ENCODE measurements at places on chromosomes 13 and 19. TPM values are rescaled to one million over a fixed set of nuclear protein-coding genes. Genes with fewer than 3 reads are reported as not detected.

DNA sequence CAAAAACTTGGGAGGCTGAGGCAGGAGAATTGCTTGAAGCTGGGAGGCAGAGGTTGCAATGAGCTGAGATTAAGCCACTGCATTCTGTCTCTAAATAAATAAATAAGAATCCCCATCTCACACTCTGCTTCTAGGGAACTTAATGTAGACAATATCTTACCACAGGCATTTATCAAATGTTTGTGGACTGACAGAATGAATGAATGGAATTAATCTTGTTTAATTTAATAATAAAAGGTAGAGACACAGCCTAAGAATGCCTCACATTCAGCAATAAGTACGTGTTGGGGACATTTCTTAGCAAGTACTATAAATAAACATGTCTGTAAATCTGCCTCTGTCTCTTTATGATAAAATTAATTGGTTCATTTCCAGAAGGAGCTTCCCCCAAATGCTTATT, 36.2 kb upstream of the RBM26 start:
- DNase-seq, result no peak

GRCh38 chr19:30349131-30349730, 23.0 kb upstream of the ZNF536 start:
- no peak for DNase-seq

DNA sequence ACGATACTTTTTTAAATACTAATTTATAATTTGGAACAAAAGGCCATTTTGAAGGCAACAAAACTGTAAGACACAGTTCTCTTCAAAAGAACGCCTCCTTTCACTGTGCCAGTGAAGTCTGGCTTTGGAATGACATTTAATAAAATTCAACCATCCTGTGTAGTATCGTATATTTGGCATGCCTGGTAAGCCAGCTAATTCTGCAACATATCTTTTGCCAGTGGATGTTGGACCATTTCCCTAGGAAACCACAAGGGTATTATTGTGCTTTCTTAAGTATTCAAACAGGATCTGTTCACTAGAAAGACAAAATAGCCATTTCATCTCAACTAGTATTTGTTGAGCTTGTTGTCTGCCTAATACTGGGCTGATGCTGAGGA, 111.6 kb downstream of the RGCC start:
- DNase-seq, result no peak

DNA sequence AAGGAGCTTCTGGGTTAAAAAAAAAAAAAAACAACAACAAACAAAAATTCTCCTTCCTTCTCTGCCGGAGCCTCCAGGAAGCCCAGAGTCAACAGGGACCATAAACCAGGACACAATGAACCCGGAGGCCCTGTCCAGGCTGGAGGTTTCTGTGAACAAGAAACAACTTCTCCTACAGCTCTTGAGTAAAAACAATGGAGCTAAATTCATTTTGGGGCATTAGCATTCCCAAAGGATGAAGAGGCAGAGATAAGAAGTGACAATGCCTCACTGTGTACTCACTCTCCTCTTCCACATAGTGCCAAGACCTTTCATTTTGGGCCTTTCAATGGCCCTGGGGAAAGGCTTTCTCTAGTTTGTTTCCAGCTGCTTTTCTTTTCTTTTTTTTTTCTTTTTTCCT, 9.0 kb downstream of the RHPN2 start:
- no peak for DNase-seq

PEG3 gene
- not detected for total RNA-seq

- no peak for DNase-seq
Observed at GRCh38 chr19:35756377-35757230, at the start of gene HSPB6. Gene HSPB6, minus strand, starts transcription at chr19:35757029. Its CDS starts 21 bp downstream, at chr19:35757008.

GNA15 gene
- 3.0 TPM for total RNA-seq

DNA sequence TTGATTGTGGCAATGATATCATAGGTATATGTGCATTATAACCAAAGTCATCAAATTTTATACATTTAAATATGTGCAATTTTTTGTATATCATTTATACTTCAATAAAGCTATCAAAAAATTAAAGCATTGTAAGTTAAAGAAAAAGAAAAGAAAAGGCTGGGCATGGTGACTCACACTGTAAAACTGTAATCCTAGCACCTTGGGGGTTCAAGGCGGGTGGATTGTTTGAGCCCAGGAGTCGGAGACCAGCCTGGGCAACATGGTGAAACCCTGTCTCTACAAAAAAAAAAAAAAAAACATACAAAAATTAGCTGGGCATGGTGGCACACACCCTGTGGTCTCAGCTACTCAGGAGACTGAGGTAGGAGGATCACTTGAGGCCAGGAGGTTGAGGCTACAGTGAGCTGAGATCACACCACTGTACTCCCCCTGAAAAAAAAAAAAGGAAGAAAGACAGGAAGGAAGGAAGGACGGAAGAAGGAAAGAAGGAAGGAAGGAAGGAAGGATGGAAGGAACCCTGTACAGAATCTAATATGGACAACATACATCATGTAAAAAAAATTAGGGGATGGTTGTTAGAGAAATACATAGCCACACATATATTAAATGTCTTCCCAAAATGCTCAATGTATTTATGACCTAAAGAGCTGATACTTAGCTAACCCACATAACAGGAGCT, 21.7 kb upstream of the SLC25A30 start:
- no peak for DNase-seq

- DNase-seq, result no peak
Observed at GRCh38 chr19:54449701-54450069, 686 bp downstream of the LENG8 start.

DNA sequence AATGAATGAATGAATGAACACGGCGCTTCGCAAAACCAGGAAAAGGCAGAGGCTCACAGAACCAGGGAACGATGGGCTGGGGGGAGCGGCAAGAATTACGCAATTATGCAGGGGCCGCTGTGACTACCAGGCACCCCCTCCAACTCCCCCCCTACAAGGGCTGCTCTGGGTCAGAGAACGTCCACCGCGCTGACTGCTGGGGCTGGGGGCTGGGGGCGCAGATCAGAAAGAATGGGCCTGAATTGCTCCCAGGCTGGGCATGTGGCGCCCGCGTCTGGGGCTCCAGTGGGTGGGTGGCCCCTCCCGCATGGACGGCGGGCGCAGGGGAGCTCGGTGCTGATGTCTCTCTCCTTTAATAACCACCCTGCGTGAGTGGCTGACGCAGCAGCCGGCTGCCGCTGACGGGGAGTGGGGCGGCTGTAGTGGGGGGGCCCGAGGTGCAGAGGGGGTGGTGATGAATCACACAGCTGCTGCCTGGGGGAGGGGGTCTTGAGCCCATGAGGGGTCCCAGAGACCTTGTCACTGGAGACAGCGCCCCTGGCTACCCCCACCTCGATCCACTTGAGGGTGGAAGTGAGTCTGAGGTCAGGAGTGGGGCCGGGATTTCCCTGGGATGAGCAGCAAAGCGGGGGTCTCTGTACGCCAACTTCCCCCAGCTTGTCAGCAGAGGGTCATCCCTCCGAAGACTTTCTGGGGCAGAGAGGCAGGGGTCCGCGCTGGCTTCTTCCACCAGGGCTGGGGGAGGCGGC, 1.5 kb upstream of the CIRBP start:
- DNase-seq, result no peak

GRCh38 chr13:36848199-36848982, 29.4 kb downstream of the RFXAP start:
- DNase-seq, result no peak

DNA sequence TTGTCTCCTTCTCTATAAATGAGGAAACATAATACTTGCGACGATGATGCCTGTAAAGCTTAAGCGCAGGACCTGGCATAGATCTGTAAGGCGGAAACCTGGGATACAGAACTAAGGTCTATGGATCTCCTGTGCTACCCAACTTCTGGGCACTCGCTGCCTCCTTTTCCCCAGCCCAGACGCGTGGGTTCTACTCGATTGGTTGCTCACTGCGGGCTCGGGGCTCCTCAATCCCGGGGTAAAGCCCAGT, 615 bp upstream of the PSMC4 start:
- DNase-seq, result no peak

C5AR1 gene
- total RNA-seq, result 1.3 TPM

IL4I1 gene
- total RNA-seq, result 6.3 TPM

DNA sequence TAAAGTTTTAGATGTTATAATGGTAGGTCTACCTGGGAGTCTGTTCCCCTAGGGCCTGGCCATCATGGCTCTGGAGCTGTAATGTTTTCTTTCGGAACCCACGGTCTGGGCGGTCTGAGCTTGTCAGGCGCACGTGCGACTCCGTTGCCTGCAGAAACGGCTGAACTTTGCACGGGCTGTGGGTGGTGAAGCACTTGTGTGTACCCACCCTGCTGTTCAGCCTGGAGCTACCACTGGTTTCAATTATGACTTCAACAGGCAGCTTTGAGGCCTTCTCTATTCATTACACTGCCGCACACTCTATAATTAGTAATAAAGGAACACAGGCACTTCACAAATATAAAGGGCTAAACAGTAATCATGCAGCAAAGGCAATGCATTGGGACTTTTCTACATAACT, 6.0 kb downstream of the PCDH8 start:
- DNase-seq, result no peak

DNA sequence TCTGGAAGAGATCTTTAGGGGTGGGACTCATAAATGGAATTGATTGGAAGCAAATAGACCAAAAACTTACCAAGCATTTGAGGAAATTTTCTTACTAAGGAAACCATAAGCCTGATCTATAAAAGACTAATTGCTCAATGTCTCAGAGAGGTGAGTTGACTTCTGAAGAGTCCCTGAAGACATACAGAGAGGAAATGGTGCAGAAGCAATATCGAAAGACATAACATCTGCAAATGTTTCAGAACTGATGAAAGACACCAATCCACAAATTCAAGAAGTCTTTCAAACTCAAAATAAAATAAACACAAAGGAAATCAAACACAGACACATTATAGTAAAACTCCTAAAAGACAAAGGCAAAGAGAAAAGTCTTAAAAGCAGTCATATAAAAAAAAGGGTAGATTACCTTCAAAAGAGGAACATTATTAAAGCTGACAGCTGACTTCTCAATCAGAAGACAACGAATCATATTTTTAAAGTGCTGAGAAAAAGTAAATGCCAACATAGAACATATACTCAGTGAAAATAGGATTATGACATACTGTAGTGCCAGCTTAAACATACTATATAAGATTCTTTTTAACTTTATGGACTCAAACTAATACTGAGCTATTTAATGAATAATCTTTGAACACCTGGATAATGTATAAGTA, 45.4 kb upstream of the CALM3 start:
- DNase-seq, result no peak

ZFP14 gene
- total RNA-seq, result 2.3 TPM

DNA sequence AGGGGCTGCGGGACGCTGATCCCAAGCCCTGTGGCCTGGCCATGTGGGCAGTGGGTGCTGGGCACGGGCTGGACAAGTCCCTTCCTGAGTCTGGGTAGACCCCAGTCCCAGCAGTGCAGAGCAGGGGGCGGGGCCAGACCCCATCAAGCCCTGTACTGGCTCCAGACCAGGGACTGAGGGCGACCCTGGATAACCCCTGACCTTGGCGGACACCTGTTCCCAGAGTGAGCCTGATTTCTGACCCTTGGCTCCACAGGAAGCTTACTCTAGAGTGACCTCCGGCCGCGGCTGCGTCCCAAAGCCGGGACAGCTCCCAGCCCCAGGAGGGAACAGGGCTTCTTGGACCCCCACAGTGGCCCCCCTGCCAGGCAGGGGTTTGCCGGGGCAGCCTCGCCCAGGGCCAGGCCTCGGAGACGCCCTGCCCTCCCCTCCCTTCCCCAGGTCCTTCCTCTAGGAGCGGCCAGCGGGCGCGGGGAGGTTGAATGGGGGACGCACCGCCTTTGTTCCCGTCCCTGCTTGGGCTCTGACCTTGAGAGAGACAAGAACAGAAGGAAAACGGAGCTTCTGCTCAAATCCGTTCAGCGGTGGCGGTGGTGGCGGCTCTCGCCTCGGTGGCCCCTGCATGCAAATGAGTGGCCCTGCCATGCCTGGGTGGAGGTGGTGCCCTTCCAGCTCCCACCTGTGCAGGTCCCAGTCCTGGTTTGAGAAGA, 2.3 kb upstream of the EFNA2 start:
- DNase-seq, result no peak

DNA sequence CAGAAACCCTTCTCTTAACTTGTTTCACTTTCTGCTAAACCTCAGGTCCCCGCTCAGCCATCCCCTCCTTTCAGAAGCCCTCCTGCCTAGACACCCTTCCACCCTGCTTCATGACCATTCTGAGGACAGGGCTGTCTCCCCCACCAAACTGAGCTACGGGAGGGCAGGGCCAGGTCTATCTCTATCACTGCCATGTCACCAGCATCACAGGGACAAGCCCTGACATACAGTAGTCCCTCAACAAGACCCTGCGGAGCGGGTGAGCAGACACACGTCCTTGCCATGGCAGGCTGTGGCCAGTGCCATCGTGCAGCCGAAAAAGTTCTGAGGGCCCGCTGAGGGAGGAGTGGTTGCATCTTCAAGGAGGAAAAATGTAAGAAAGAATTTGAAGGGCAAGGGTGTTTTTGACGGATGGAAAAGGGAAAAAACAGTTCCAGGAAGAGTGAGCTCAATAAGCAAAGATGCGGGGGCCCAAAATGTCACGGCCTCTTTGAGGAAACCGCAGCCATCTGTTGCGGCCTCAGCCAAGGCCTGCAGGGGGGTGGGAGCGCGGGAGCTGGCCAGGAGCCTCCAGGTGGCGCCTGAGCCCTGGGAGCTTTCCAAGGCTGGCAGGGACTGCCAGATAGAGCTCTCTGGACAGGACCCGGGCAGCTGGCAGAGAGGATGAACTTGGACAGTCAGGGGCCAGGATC, 8.1 kb downstream of the PTGIR start:
- peak; percentile 46 for DNase-seq

DNA sequence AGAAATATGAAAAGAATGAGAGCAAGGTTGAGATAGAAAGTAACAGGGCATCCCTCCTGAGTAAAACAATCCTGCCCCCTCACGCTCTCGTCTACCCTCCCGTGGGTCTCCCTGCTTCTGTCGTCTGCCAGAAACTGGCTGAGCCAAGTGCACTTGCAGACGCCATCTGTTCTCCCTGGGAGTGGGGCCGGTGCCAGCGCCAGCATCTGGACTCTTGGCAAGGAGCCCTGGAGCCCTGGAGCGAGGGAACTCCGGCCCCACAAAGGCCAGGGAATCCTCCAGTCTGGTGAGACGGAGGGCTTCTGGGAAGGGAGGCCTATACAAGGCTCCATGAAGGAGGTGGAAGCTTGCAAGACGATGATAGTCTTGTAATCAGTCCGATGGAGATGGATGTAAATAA, 2.3 kb upstream of the TMEM91 start:
- DNase-seq, result no peak

ZNF681 gene
- 5.8 TPM for total RNA-seq

- no peak for DNase-seq
Observed at GRCh38 chr13:29065142-29065541, 245.0 kb downstream of the MTUS2 start.

C1QTNF9 gene
- total RNA-seq, result not detected

- DNase-seq, result no peak
Observed at GRCh38 chr13:97011446-97012131, 17.3 kb upstream of the OXGR1 start.

DNA sequence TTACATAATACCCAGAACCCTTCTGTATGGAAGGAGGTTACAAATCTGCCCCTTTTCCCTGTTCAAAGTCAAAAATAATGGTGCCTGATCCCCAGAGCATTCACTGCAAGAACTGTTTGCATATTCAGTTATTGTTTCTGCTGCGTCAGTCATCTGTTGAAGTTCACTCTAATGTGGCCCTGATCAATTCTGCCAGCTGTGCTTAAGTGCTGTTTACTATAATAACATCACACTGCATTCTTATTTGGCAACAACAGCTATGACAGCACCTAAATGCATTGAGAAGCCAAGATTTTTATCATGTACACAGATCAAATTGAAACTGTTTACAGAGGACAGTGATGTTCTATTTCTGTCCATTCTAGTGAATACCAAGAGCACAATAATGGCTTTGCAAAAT, 115.9 kb downstream of the DACH1 start:
- no peak for DNase-seq

COL5A3 gene
- total RNA-seq, result 0.12 TPM

Measured in activated naive CD4-positive, alpha-beta T cell treated with anti-CD3 and anti-CD28 coated beads, Interleukin-2, amount 50 U/mL, for 72 hours (primary cell).